ENCODE measurements at places on chromosomes 6 and 20.

DNA sequence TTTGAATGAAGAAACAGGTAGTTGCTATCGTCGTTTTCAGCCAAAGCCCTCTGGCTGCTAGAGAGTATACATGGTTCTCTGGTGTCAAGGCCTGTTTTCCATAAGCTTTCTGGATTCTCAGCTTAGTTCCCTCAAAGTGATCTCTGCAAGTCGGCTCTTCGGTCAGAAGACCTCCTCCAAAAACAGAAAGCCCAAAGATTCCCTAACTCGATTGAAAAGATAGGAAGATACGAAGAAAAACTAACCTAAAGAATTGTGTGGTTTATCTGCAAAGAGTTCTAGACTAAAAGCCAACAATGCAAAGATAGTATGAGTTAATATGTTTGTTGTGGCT, 545 bp upstream of the ASCC3 start:
- no peak for DNase-seq

GRCh38 chr6:37160922-37161778, 8.8 kb upstream of the PIM1 start:
- no peak for DNase-seq

GRCh38 chr6:163570579-163571231, 156.2 kb downstream of the QKI start:
- DNase-seq = no peak

- no peak for DNase-seq
These were observed 115.3 kb upstream of the GMDS start for GRCh38 chr6:2360716-2361115.

GRCh38 chr20:16821211-16822089, 73.3 kb downstream of the OTOR start:
- peak; percentile 25 for DNase-seq

- no peak for DNase-seq
These were observed 3.0 kb upstream of the GUCA1B start for GRCh38 chr6:42197555-42198362.

GRCh38 chr6:85395746-85396145, 54.1 kb upstream of the NT5E start:
- no peak for DNase-seq

DNA sequence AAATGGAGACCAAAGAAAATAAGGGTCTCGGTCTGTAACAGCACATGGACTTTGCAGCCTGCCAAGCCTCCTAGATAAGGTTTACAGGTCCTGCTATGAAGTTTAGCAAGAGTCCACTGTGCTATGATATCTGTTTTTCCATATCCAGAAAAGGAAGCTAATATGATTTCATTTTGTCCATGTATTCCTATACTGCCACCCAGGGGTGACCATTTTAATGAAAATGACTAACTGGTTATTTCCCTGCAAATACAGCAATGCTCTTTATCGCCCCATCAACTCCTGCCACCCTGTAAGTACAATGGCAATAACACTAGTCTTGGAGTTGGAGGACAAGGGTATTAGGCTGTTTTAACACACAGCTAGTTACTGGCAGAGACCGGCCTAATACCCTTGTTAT, 115.2 kb upstream of the GLP1R start:
- peak; percentile 19 for DNase-seq

GRCh38 chr6:52394251-52394666, 25.9 kb upstream of the EFHC1 start:
- DNase-seq = peak; percentile 61

DNA sequence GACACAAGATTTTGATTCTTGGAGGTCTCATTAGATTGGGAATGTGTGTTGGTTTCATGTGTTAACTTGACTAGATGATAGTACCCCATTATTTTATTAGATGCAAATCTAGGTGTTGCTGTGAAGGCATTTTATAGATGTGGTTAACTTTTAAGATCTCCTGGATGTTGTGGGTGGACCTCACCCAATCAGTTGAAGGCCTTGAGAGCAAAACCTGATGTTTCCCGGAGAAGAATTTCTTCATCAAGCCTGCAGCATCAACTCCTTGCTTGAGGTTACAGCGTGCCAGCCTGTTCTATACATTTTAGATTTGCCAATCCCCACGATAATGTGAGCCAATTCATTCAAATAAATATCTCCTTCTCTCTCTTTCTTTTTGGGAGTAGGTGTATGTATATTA, 66.8 kb upstream of the EXOC2 start:
- no peak for DNase-seq

- DNase-seq = no peak
These were observed 74.0 kb upstream of the GLP1R start for GRCh38 chr6:38974389-38975151.

GRCh38 chr6:50380406-50381098, 330.8 kb upstream of the DEFB112 start:
- DNase-seq = no peak

DNA sequence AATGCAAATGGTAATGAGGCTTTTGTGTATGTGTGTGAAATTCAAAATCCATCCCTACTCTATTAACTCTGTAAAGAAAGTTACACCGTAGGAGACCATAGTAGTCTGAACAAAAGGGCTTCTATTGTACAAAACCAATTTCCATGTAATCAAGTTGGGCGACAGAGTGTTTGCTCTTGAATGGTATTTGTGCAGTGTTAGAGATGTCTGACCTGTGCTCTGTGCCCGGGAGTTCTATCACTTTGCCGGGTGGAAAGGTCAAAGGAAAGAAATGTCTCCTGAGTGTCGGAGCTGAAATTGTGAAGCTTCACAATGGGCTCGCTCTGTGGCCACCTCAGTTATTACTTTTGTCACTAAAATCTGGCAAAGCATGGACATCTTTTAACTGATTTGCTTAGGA, 312.0 kb downstream of the SAMD5 start:
- no peak for DNase-seq

- no peak for DNase-seq
These were observed 713.9 kb upstream of the MARCKS start for GRCh38 chr6:113143206-113143605.

GRCh38 chr6:166924531-166924930, 31.8 kb downstream of the RNASET2 start:
- no peak for DNase-seq

DNA sequence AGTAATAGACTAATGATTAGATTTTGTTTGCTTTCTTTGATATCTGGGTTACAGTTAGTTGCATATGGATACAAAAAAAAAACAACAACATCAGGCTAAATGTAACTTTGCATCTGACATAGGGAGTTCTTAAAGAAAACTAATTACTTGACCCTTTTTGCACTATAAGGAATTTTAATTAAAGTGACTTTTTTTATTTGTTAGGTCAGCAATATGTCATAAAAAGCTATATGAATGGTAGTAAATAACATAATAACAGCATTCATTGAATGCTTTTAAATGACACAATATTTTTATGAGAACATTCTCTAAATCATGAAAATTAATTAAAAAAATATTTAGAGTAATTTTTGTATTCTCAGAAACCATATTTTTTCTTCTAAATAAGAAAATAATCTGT, 183.6 kb downstream of the GRIK2 start:
- DNase-seq = no peak

DNA sequence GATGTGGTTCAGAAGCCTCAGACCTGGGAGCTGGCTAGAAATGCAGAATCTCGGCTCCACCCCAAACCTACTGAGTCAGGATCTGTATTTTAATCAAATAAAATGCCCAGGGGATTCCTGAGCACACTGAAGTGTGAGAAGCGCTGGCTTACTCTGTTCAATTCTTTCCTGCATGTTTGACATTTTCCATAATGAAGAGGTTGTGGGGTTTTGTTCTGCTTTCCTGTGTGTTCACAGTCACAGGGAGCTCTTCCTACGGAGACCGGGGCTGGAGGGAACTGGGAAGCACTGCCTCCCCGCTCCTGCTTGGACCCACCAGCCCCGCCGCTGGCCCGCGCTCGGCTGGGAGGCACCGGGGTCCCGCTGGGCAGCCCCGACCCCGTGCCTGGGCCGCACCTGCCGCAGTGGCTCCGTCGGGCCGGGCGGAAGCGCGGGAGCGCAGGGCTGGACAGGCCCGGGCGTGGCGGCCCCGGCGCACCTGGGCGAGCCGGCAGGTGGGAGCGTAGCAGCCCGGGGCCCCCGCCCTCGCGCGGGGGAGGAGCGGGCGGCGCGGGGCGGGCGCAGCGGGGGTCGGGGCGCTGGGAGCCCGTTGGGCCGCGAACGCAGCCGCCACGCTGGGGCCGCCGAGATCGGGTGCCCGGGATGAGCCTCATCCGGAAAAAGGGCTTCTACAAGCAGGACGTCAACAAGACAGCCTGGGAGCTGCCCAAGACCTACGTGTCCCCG, at the start of gene MAPK13:
Gene MAPK13, plus strand, starts transcription at position 573 of the 726 bp plus-strand sequence. Its CDS starts 70 bp downstream, at position 643.
- no peak for DNase-seq

DNA sequence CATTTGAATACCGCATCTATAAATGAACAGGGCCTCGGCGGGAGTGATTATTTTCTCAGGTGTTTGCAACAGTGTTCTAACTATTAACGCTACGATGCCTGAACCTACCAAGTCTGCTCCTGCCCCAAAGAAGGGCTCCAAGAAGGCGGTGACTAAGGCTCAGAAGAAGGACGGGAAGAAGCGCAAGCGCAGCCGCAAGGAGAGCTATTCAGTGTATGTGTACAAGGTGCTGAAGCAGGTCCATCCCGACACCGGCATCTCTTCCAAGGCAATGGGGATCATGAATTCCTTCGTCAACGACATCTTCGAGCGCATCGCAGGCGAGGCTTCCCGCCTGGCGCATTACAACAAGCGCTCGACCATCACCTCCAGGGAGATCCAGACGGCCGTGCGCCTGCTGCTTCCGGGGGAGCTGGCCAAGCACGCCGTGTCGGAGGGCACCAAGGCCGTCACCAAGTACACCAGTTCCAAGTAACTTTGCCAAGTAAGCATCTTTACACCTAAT, 70.9 kb downstream of the HFE start:
- DNase-seq = no peak

- no peak for DNase-seq
These were observed 199.8 kb downstream of the DHX35 start for GRCh38 chr20:39161900-39162299.

- DNase-seq = no peak
These were observed 100.3 kb downstream of the REV3L start for GRCh38 chr6:111382476-111383294.

DNA sequence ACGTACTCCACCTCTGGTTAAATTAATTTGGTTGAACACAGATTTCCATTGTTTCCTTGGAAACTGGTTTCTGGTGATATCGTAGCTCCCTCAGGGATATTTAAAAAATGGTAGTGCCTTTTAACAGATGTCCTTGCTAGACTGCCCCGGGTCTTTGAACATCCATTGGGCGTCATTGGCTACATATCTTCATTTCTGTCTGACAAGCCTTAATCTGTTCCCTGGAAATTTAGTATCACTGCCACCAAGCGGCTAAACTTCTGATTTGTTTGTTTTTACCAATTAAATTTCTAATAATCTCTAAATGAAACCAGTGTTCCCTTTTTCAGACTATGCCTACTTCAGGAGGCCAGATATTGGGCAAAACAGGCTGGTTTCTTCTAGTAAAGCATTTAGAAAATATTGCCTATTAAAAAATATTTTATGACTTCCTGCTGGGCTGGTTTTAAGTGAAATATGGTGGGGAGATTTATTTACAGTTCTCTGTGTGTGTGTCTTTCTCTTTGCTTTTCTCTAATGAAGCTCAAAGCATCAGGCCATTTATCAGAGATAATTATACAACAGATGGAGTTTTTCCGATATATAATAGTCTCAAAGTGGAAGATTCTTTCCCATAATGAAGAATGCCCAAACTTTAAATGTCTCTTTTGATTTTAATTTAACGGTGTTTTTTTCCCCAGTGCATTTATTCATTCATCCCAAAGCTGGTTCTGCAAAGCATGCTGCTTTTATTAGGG, 249.5 kb downstream of the ZFAND3 start:
- DNase-seq = no peak

GRCh38 chr20:41086402-41087324, 50.7 kb upstream of the PLCG1 start:
- DNase-seq = no peak

GRCh38 chr6:51300510-51300909, 481.8 kb downstream of the TFAP2B start:
- no peak for DNase-seq

DNA sequence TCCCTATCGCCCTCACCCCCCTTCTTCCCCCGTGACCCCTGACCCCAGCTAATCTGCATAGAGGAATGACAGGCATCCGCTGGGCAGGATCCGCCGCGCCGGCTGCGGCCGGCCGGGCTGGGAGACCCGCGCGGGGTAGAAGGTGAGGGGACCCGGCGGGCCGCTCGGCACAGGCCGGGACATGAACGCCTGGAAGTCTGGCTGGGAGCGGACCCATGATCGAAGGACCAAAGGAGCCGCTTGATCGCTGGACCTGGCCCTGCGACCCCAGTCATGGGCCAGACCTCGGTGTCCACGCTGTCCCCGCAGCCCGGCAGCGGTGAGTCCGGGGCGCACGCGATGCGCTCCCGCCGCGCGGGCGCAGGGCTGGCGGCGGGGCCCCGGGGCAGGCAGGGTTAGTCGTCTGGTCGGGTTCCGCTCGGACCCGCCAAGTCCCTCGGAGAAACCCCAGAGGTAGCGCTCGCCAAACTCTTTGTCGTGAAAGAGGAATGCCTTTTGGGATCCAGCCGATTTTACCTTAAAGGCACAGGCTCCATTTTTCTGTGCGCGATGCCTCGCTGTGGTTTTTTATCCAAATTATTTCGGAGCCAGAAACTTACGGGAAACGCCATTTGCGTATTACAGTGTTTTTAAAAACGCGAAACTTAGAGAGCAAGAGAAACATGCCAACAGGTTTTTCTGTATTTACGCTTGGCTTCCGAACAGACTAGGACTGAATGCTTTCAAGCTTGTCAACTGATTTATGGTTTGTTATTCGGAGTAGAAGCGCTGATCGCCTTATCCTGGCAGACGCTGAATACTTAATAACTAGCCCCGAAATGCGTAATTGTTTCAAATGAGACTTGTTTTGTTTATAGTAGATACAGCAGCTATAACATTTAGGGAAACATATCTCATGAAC, at the start of gene PHACTR2:
Gene PHACTR2, plus strand, starts transcription at position 75 of the 901 bp plus-strand sequence. Its CDS starts 199 bp downstream, at position 274.
- DNase-seq = peak; percentile 54
